Stimulated activated CD8-positive, alpha-beta memory T cell treated with anti-CD3 and anti-CD28 coated beads, Interleukin-4, amount 100 ng/mL, for 48 hours (primary cell): ENCODE measurements at places on chromosomes 11 and 22.

GRCh38 chr22:37410174-37411055 lies 16.9 kb downstream of the ELFN2 start:
- DNase-seq = no peak

DNA sequence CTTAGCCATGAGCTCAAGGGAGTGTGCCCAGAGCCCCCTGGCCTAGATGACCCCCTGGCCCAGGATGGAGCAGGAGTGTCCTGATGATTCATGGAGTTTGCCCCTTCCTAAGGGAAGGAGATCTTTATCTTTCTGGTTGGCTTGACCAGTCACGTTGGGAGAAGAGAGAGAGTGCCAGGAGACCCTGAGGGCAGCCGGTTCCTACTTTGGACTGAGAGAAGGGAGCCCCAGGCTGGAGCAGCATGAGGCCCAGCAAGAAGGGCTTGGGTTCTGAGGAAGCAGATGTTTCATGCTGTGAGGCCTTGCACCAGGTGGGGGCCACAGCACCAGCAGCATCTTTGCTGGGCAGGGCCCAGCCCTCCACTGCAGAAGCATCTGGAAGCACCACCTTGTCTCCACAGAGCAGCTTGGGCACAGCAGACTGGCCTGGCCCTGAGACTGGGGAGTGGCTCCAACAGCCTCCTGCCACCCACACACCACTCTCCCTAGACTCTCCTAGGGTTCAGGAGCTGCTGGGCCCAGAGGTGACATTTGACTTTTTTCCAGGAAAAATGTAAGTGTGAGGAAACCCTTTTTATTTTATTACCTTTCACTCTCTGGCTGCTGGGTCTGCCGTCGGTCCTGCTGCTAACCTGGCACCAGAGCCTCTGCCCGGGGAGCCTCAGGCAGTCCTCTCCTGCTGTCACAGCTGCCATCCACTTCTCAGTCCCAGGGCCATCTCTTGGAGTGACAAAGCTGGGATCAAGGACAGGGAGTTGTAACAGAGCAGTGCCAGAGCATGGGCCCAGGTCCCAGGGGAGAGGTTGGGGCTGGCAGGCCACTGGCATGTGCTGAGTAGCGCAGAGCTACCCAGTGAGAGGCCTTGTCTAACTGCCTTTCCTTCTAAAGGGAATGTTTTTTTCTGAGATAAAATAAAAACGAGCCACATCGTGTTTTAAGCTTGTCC lies 14.3 kb downstream of the ADORA2A start:
- DNase-seq = no peak

DNA sequence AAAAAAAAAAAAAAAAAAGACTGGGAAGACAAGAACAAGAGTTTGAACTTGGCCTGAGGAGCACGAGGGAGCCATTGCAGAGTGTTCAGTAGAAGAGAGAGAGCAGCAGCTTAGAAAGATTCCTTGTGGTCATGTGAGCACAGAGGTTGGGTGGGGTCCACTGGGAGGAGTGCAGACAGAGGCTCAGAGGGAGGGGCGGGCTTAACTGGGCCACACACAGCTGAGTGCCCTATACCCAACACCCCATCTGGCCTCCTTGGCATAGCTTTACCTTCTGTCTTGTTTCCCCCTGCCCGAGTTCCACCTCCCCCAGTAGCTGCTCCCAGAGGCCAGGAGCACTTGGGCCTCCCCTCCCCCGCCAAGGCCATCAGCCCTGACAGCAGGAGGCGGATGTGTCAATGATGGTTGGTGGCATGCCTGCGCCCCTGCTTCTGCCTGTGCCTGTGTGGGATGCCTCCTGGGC lies 12.1 kb downstream of the C11orf86 start:
- no peak for DNase-seq

DNA sequence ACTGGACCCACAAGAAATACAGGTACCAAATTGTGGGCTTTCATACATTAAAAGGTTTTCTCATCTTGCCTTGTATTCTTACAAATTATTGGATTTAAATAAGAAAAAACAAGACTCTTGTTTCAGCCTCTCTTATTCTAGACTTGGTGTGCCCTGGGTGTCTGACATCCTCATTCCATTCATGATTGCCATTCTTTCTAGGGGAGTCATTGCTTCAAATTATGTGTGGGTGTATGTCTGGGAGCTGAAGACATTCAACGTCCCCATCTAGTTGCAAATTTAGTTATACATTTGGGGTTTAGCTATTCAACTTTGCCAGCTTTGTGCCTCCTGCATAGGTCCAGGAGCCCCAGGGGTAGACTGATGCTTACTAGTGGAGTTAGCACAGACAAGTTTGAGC lies 18.1 kb downstream of the MAML2 start:
- DNase-seq = no peak

DNA sequence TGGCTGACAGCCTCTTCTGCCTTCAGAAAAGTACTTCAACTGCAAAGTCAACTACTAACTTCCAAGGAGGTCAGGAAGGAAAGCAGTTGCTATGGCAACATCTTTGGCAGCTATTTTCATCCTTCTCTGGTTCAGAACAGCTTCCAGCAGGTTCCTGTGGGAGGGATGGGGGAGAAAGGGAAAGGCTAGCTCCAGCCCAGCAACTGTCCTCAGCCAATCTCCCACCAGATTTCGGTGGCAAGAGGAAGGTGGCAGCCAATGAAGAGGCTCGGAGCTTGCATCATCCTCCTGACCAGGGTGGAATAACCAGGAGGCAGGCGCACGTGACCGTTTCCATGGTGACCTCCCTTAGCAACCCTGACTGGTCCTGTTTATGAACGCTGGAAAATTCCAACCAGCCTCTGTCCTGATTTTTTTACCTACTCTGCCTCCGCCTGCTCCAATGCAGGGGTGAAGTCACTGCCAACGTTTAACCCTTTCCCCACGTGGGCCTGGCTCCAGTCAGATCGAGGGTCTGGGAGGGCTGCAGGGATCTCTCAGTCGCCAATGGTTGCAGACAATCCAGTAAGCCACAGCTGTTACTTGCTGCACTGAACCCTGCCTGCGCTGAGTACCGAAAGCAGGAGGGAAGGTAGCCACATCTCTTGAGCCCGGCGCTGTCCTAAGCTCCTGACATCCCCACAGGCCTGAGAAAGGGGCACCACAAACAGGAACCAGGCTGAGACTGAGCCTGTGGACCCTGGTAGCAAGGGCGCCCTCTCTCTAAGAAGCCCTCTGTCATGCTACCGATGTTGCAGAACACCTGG lies 11.2 kb upstream of the MALAT1 start:
- DNase-seq = peak; percentile 60

DNA sequence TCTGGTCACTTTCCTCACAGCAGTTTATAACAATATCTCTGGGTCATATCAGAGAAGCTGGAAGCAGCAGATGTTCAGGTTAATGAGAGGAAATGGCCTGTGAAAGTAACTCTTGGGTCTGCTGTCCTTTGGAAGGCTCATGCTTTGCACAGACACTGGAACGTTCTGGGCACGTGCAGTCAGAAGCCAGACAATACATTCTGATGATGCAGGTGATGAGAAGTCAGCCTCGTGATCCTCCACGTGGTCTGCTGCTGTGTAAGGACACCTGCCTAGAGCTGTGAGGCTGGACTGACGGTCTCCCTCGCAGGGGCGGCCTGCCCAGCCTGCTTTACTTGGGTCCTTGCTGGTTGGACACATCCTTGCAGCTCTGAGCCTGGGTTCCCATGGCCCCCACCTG lies 18.8 kb upstream of the ADORA2A start:
- DNase-seq = peak; percentile 14

GRCh38 chr22:42317691-42318547 lies 47.5 kb upstream of the TCF20 start:
- DNase-seq = no peak

DNA sequence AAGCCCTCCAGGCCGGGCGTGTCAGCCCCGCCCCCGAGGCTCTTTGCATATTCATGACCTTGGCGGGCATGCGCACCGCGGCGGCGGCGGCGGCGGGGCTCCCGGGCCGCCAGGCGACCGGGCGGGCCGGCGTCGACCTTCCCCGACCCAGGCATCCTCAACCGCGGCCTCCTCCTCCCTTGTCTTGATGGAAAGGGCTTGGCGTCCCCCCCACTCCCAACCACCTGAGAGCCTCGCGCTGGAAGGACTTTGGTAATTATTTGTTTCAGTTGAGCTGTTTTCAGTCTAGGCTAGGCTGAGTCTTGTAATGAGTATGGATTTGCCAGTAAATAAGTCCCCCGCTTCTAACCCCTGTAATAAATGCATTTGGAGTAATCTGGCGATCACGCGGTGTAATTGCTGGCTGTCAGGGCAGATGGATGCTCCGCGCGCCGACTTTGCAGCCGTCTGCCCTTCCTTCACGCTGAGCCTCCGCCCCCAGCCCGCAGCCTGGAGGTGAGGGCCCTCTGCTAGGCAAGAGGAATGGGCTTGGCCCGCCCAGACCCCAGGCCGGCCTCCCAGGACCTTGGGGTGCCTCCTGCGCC lies 25.2 kb downstream of the FLRT1 start:
- peak; percentile 78 for DNase-seq

GRCh38 chr11:113345978-113346377 lies 31.6 kb downstream of the TTC12 start:
- DNase-seq = no peak

- DNase-seq = no peak
These were observed 56.3 kb downstream of the SLN start for GRCh38 chr11:107655602-107656001.

GRCh38 chr22:49461674-49462073 lies 366.0 kb downstream of the BRD1 start:
- no peak for DNase-seq

DNA sequence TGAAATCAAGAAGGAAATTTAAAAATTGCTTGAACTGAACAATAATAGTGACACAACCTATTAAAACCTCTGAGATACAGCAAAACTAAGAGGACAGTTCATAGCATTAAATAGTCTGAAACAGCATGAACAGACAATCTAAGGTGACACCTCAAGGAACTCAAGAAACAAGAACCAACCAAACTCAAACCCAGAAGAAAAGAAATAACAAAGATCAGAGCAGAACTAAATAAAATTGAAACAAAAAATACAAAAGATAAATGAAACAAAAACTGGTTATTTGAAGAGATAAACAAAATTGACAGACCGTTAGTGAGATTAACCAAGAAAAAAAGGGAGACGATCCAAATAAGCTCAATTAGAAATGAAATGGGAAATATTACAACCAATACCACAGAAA lies 122.8 kb upstream of the TOP3B start:
- no peak for DNase-seq

GRCh38 chr11:8097926-8098325 lies 16.9 kb downstream of the TUB start:
- DNase-seq = peak; percentile 14

DNA sequence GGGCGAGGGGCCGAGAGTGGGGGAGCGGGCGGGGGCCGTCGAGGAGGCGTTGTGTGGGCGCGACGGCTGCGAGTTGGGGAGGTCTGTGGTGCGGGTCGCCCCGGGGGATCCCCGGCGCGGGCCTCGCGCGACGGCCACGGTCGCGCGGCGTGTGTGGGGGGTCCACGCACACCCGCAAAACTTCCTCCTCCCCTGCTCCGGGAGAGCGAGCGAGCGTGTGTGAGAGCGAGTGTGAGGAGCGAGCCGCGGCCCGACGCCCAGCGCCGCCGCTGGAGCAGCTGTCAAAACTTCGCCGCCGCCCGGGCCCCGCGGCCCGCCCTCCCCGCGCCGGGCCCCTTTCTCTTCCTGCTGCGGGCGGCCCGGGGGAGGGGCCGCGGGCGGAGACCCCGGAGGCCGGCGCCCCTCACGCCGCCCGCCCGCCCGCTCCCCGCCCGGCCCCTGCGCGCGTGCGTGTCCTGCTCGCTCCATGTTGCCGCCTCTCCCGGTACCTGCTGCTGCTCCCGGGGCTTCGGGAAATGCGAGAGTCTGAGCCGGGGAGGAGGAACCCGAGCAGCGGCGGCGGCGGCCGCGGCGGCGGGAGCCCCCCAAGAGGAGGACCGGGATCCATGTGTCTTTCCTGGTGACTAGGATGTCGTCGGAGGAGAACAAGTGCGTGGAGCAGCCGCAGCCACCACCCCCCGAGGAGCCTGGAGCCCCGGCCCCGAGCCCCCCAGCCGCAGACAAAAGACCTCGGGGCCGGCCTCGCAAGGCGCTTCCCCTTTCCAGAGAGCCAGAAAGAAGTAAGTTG lies 9.0 kb upstream of the CCT8L2 start:
- DNase-seq = no peak

DNA sequence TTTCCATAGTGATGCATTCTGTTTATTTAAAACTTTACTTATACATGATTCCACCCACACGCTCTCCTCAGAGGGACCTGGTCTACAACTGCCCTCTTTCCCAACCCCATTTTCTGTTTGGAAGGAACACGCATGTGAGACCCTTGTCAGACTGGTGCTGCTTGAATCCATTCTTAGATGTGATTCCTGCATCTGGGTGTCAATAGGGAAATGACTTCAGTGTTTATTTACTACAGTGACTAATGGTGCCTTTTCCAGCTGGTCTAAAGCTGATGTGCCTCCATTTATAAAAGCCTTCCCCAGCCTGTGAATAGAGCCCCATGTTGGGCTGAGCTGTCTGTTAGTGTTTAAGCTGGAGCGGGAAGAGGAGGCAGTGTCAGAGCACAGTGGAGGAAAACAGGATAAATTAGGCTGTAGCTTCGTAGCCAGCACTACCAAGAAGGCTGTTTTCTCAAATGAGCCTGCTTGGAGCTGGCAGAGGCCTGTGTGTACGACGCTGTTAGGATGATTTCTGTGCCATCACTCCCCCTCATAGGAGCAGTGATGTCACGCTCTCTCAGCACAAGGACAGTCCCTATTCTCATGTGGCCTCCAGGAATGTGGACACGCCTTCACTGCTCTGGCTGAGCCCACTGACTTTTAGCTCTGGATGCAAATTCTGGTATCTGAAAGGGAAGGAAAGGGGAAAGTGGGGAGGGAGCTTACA lies 18.9 kb upstream of the C11orf96 start:
- no peak for DNase-seq

DNA sequence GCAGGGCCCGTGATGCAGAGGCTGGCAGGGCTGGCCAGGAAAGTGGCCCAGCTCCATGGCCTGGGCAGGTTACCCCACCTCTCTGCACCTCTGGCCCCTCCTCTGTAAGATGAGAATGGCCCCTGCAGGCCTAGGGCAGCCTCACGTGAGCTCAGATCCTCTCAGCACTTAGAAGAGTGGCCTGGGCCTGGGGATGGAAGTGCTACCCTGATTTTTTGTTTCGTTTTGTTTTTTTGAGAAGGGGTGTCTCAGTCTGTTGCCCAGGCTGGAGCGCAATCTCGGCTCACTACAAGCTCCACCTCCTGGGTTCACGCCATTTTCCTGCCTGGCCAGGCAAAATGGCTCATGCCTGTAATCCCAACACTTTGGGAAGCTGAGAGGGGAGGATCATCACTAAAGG lies 982 bp downstream of the APOBEC3H start:
- DNase-seq = no peak

DNA sequence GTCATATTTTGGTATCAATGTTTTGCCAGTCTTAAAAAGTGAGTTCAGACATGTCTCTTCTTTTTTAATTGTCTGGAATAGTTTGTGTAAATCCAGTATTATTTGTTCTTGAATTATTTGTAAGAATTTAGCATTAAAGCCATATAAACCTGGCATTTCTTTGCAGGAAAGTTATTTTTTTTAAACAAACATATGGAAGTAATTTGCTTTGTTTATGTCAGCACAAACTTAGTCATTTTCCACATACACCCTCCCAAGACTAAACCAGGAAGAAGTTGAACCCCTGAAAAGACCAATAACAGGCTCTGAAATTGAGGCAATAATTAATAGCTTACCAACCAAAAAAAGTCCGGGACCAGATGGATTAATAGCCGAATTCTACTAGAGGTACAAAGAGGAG lies 9.1 kb upstream of the CCDC81 start:
- no peak for DNase-seq
